Metanephros (tissue), 2 donors: ENCODE measurements at places on chromosomes 1 and 21. TPM values are rescaled to one million over a fixed set of nuclear protein-coding genes. Genes with fewer than 3 reads are reported as not detected.

Gene GBP3
- 13.6 TPM for total RNA-seq

Gene SPATA6
- 31.8 TPM for total RNA-seq

Gene GSTM1
- not detected for total RNA-seq

Gene HAO2
- total RNA-seq, result 30.5 TPM

Gene RASSF5
- total RNA-seq, result 10.7 TPM

Gene CHIA
- not detected for total RNA-seq

Gene RGS1
- 12.6 TPM for total RNA-seq

Gene ADORA1
- 4.9 TPM for total RNA-seq

Gene SPRR1A
- total RNA-seq, result not detected

Gene TENT5C
- 35.0 TPM for total RNA-seq

Gene AMY2A
- total RNA-seq, result not detected

Gene CLDN8
- 60.0 TPM for total RNA-seq
